ENCODE measurements at places on chromosomes 3 and 15.

GRCh38 chr15:49185473-49185872 lies 15.4 kb downstream of the GALK2 start:
- DNase-seq = no peak

DNA sequence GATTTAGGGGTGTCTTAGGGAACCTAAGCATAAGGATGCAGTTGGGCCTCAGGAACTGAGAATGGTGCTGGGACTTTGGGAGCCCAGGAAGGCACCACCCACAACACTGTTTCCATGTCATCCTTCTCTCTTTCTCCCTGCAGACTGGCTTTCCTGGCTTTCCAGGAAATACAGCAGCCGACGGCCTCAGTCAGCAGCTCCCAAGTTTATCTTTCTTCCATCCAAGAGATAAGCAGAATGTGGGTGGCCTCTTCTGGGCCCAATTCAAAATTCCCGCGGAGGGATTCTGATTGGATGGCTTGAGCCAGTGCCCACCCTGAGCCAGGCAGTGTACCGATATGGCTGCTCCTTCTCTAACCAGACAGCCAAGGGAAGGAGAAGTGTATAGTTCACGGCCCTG lies 4.5 kb upstream of the CLN6 start:
- no peak for DNase-seq

DNA sequence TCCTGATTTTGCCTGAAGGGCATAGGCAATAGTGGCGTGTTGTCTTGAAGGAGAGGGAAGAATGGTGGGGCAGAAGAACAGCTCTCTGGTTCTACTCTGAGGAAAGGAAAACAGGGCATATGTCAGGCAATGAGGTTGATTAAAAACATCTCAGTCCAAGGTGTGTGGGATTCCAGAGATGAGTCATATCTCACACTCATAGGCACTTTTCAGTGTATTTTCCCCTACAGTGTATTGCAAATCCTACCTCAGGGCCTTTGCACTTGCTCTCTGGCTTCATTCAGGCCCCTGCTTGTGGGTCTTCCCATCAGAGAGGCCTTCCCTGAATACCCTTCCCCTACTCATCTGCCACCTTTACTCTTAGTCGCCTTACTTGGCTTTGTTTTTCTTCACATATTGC lies 107.8 kb downstream of the SLCO3A1 start:
- DNase-seq = no peak

DNA sequence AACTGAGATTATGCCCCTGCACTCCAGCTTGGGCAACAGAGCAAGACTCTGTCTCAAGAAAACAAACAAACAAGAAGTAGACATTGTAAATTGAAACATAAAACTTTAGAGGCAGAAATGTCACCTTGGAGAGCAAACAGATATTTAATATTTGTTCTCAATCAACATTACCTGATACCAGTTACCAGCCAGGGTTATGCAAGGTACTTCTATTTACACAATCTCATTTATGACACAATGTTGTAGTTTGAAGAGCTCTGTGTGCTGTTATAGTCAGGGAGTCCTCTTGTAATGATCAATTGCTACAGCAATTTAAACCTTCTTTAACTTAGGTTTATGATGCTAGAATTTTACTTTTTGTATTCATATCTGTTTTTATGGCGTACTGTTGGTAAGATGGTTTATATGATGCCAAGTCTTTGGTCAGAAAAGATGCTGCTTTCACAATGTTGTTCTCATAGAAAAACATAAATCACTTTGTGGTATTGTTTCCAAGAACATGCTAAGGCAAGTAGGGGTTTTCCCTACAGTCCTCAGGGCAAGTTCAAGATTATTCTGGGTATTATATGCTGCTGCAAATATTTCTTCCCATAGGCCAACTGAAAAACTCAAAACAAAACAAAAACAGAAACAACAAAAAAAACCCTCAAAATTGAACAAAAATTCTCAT lies 173.5 kb downstream of the TNIK start:
- no peak for DNase-seq

DNA sequence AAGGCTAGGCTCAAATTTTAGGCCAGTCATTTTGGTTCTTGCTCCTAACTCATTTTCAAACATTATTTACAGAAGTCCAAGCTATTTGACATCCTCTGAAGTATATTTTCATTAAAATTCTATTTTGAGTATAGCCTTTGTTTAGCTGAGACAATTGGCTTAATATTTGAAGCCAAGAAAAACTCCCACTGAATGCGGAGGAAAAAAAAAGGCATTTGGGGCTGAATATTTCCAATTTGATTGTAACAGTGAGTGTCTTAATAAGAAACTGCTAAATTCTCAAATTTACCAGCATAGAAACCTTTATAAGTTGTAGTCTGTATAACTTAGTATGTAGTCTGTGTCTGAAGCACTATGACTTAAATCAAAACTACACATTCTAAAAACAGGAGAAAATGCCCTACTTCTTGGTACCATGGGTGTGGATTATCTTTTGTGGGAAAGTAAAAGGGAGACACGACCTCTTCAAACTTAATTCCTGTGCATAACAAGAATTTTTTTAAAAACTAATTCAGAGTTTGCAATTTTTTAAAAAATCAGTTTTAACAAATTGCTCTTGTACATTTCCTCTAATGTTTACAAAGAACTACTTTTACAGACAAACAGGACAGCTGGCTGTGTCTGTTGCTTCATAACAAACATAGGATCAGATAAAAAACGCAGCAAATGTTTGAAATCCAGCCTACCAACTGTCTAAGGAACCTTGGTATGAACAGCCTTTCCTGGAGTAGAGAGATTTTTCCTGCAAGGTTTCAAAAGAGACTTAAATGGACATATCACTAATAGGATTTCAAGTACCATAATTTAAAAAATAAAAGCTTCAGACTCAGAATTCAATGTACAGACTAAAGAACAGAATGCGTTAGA lies 52.7 kb upstream of the LMOD3 start:
- peak; percentile 59 for DNase-seq

DNA sequence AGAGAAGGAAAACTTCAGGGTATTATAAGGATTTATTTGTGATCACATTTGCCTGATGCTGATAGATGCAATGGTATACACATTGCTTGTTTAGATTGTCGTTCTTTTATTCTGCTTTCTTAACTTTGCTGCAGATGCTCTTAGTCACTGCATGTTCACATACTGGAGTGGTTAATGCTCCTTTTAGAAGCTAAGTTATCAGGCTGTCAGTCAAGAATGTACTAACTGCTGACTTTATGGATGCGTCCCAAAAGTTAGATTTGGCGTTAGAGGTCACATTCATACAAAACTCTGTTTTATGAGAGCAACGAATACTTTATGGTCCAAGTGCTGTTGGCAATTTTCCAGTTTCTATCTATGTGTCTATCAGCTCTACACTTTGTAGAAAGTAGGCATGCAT lies 160.7 kb downstream of the BBX start:
- DNase-seq = no peak

GRCh38 chr15:70541511-70541910 lies 221.8 kb downstream of the UACA start:
- no peak for DNase-seq

DNA sequence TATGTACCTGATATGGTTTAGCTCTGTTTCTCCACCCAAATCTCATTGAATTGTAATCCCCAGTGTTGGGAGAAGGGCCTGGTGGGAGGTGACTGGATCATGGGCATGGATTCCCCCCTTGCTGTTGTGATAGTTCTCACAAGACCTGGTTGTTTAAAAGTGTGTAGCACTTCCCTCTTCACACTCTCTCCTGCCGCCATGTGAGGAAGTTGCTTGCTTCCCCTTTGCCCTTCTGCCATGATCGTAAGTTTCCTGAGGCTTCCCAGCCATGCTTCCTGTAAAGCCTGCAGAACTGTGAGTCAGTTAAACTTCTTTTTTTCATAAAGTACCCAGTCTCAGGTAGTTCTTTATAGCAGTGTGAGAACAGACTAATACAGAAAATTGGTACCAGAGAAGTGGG lies 93.1 kb downstream of the C3orf70 start:
- no peak for DNase-seq

DNA sequence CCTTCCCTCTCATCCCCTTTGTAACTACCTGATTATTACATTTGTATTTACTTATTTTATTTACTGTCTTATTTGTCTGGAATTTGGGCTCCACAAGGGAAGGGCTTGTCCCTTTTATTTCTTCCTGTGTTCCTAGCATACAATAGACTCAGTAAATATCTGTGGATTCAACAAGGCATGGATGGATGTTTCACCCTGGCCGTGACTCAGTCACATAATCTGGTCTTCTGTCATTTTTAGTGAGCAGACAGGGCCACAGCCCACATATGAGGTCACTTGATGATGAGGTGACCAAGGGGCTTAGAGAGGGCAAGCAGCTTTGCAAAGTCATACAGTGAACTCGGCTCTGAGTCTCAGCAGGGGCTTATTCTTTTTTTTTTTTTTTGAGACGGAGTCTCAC lies 7.8 kb upstream of the DAG1 start:
- DNase-seq = no peak

- DNase-seq = peak; percentile 95
Observed at GRCh38 chr15:100114100-100114499, 227.7 kb downstream of the ADAMTS17 start.

DNA sequence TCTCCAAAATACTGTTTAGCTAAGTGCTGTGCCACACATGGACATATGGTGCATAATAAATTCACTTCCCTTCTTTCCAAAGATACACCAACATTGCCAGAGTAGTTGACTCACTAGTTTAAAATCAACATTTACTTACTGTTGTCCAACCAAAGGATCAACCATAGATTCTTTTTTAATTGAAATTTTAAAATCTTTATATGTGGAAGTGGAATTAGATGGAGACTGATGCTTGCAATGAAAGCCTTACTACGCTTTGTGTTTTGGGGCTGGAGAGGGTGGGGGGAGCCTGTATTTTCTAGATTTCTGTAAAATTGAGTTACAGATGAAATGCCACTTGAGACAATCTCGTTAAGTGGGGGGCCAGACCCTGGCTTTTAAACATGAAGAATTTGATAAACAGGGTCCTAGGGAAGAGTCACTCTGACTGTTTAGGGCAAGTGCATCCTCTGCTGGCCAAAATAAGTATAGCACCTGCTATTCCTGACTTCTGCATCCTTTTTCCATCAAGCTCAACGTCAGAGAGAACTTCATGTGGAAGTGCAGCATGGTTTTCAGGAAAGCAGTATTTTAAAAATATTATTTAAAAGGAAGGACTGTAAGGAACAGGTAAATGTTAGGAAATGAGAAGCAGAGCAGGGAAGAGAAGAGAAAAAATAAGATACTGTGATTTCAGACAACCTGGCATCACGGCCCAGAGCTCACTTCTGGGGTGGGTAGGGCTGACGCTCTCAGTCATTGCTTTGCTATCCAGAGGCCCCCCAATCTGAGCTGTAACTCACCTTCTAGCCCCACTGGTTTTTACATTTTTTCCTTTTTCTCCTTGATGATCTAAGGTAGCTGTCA lies 76.7 kb downstream of the BOC start:
- DNase-seq = peak; percentile 89

- DNase-seq = no peak
Observed at GRCh38 chr15:74220475-74221248, 15.5 kb upstream of the CCDC33 start.

- no peak for DNase-seq
Observed at GRCh38 chr3:173289072-173289471, 108.5 kb upstream of the NLGN1 start.

DNA sequence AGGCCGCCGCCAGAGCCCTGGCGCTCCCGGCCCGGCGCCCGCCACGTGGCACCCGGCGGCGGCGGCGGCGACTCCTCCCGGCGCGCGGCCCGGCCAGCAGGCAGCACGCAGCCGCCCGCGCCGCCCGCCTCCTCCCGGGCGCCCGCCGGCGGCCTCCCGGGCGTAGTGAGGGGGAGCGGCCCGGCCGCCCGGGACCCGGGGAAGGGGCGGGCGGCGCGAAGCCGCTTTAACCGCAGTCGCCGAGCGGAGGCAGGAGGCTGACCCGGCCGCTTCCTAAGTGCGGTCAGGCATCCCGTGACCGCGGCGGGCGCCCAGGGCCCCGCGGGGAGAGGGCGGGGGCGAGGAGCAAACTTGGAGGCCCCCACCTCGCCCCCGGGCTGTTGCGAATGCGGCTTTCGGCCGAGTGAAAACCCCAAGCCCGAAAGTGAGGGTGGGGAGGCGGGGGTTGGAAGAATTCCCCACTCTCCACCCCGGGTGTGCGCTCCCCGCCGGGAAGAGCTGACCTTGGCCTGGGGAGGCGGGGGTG lies 1.7 kb upstream of the HES1 start:
- DNase-seq = no peak

- peak; percentile 77 for DNase-seq
Observed at GRCh38 chr15:83207009-83207659, 489 bp downstream of the HDGFL3 start.

- DNase-seq = no peak
Observed at GRCh38 chr3:79066481-79066880, 701.3 kb downstream of the ROBO1 start.

- no peak for DNase-seq
Observed at GRCh38 chr3:182947888-182948287, 32.5 kb downstream of the DCUN1D1 start.

DNA sequence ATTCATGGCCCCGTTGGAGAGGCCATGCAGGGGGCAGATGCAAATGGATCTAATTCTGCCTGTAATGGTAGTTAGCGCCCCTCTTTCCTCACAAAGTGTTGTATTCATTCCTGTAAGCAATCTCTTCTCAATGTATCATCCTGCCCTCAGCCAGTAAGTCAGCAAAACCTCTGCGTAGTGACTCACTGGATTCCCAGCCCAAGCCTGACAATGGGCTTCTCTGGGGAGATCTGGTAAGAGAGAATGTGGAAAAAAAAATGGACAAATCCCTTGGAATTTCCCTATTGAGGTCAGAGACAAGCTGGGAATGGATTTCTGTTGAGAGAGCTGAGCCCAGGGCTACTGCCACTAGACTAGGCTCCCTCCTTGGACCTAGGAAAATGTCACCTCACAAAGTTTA lies 25.4 kb downstream of the ADPGK start:
- no peak for DNase-seq

DNA sequence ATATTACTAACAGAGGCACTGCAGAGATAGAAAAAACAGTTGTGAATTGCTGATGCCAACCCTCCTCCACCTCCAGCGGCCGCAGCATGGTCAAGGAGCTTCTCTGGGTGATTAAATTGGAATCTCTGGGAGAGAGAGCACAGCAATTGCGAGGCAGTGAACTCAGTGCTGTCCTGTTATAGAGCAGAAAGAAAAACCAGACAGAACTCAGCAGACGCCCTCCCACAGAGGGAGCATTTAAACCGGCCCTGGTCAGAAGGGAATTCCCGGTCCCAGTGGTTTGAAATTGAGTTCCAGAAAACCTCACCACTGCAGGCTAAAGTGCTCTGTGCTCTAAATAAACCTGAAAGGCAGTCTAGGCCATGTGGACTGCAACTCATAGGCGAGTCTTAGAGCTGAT lies 175.4 kb downstream of the SQOR start:
- DNase-seq = no peak

- DNase-seq = no peak
Observed at GRCh38 chr3:165455793-165456192, 259.6 kb upstream of the SLITRK3 start.

DNA sequence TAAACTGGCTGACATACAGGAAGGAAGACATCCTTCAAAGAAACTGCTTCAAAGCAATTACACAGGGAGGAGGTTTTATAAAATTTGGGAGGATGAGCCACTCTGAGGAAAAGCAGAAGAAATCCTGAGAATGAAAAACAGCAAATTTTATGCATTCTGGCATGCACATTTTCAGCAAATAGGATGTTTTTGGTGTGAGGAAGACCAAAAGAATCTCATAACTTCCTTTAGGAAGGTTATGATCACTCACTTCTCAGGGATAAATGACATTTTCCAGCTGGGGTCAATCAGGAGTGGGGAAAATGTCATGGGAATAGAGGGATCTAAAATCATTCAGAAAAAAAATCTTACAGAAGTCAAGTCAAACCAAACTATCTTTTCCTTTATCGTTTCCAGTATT lies 371.7 kb upstream of the CNTN6 start:
- no peak for DNase-seq

- no peak for DNase-seq
Observed at GRCh38 chr3:33186524-33187367, 31.9 kb downstream of the SUSD5 start.

GRCh38 chr3:71887256-71887655 lies 102.3 kb upstream of the PROK2 start:
- no peak for DNase-seq
